ENCODE measurements at places on chromosomes 13 and 19.

GRCh38 chr19:29370276-29370675 lies 155.5 kb upstream of the VSTM2B start:
- no peak for DNase-seq

- no peak for DNase-seq
These were observed 24.4 kb downstream of the SLC25A15 start for GRCh38 chr13:40813667-40814454.

GRCh38 chr13:80881942-80882445 lies 541.1 kb upstream of the SPRY2 start:
- no peak for DNase-seq

- peak; percentile 39 for DNase-seq
These were observed 15.0 kb upstream of the SLC35E1 start for GRCh38 chr19:16586991-16587832.

DNA sequence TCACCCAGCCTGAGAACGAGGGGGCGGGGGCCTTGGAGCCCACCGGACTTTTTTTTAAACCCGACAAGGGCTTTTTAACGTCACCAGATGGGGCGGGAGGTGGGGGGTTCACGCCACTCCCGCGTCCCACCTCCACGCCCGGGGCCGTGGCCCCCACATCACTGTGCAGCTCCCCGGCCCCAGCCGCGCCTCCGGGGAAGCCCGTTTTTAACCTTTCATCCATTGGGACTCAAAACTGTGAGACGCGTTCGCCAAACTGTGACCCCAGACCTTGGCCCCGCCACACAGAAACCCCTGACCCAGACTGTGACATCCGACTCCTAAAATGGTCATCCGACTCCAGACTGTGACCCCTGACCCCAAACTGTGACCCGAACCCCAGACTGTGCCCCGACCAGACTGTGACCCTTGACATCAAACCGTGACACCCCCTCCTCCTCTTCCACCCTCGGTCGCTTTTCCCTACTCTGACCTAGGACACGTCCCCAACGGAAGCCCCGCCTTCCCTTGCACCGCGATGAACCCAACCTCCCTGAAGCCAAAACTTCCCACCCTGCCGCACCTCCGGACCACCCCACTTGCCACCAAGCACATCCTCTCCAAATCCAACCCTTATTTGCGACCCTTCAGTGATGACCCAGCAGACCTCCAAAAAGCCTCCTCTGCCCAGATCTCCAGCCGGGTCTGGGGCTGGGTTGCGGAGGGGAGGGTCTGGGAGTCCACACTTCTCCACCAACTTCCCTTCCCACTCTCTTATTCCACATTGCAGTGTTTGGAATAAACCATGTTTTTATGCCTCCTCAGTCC lies 1.5 kb upstream of the GRWD1 start:
- no peak for DNase-seq

DNA sequence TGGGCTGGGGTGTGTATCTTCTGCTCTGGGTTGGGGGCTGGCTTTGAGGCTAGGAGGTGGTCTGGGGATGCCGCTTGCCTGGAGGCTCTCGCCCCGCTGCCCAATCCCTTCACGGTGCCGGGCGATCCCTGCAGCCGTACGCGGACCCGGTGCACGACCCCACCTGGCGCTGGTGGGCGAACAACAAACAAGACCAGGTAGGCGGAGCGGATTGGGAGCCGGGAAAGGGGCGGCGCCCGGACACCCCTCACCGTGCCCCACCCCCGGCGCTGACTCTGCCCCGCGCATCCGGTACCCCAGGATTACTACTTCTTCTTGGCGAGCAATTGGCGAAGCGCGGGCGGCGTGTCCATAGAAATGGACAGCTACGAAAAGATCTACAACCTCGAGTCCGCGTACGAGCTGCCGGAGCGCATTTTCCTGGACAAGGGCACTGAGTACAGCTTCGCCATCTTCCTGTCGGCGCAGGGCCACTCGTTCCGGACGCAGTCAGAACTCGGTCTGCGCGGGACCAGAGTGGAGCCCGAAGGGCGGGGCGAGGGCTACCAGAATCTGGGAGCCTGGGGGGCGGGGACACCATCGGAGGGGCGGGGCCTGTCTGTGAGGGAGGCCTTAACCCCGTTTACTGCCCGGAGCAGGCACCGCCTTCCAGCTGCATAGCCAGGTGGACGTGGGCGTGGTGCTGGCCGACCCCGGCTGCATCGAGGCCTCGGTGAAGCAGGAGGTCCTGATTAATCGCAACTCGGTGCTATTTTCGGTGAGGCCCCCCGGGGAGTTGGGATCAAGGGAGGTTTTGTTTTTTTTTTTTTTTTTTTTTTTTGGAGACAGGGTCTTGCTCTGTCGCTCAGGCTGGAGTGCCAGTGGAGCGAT lies 12.1 kb upstream of the PSMD8 start:
- DNase-seq, result peak; percentile 64

DNA sequence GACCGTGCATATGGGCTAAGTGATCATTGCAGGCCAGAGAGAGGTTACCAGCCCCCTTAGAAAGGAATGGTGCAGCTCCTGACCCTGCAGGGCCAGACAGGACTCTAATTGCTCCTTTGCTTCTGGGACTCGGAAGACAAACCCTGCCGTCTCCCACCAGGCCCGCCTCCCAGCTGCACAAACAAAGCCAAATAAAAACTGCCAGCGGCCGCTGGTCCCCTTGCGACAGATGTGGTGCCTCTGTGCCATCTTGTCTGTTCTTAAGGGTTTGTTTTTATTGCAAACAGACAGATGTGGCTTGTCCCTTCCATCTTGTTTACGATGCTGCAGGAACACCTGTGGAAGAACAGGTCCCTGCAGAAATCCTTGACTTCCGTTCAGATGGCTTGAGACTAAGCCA lies 434.4 kb upstream of the TSHZ3 start:
- no peak for DNase-seq

GRCh38 chr13:74092711-74093110 lies 41.5 kb downstream of the KLF12 start:
- DNase-seq, result no peak

GRCh38 chr19:35545001-35545854 lies at the start of gene TMEM147:
Gene TMEM147, plus strand, starts transcription at chr19:35545626. Its CDS starts 114 bp downstream, at chr19:35545740.
- DNase-seq, result peak; percentile 81

GRCh38 chr13:30692113-30692512 lies 43.2 kb upstream of the ALOX5AP start:
- DNase-seq, result no peak

- peak; percentile 47 for DNase-seq
These were observed 1.0 kb downstream of the GPR108 start for GRCh38 chr19:6736169-6736916.

DNA sequence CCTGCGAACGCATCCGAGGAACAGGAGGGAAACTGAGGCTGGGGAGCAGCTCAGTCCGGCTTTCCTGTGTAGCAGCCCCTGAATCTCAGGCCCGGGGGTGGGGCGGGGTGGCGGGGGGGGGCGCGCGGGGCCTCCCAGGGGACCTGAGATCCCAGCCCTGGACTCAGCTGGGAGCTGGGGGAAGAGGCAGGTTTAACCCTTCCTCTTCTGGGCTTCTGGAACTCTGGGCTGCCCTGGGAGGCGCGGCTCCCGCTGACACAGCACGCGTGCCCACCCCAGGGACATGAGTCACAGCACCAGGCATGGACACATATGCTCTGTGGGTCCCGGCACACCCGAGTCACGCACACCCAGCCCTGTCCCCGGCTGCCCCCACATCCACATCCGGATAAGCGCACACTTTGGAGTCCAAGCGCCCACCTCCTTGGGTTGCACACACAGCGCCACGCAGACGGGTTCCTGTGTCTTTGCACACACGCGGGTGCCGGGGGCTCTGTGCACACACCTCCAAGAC lies 3.5 kb upstream of the CIRBP start:
- DNase-seq, result no peak

- peak; percentile 58 for DNase-seq
These were observed 12.1 kb downstream of the PIN1 start for GRCh38 chr19:9847087-9847671.

GRCh38 chr13:24074678-24075077 lies 85.8 kb upstream of the SPATA13 start:
- DNase-seq, result no peak

DNA sequence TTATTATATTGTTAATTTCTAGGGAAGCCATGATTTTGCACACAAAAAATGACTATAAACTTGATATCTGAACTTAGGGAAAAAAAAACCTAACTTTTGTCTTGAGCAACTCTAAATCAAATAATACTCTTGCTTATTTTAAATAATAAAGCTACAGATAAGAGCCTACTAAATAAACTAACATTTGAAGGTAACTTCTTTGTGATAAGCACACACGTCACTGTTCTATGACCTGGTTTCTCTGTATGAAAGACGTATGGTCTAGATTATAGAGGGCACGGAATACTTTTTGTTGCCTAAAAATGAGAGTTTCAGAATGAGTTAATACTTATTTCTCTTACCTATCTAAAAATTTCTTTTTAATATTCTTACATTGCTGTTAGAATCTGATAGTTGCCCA lies 603.2 kb downstream of the DCT start:
- DNase-seq, result no peak

- DNase-seq, result no peak
These were observed 531.7 kb downstream of the MYO16 start for GRCh38 chr13:109160887-109161669.

- DNase-seq, result no peak
These were observed 21.3 kb upstream of the VSTM2B start for GRCh38 chr19:29504454-29504853.

- DNase-seq, result no peak
These were observed 44.7 kb downstream of the COL4A2 start for GRCh38 chr13:110351636-110352420.

DNA sequence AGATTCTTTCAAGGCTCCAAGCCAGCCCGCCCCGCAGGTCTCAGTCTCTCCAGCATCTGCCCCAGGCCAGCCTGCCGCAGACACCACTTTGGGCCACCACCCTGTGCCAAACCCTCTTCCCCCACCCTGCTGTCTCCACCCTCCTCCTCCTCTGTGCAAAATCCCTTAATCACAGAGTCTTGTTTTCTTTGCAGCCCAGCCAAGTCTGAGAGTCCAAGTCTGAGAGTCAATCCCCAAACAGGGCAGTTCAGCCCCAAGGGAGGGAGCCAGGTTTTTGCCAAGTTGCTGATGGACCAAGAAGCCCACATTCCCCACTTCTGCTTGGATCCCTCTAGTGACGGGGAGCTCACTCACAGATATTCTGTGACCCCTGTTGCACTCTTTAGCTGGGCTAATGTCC lies 3.1 kb downstream of the ADAMTS10 start:
- no peak for DNase-seq

GRCh38 chr13:52793515-52794061 lies 54.0 kb upstream of the CNMD start:
- DNase-seq, result no peak

GRCh38 chr19:45771311-45771933 lies 2.4 kb upstream of the SIX5 start:
- DNase-seq, result no peak

DNA sequence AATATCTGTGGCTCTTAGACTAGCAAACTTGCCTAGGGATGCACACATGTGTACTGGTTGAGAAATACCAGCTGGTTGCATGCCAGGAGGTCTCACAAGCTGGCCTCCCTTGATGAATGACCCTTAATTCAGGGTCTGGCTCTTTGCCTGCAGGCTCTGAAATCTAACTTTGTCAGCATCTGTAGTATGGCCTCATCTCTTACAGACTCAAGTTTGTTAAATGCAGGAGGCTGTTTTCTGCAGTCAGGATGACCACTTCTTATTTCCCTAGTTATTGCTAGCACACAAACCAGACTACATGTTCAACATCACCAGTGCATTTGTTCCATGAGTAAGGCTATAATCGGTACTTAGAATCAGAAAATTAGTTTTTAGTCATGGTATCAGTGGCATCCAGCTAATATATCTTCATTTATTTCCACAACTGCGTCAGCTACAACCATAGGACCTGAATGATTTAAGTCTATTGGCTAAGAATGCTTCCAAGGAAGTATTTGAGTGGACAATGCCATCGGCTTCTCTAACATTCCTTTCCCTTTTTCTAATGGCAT lies 23.3 kb upstream of the POSTN start:
- DNase-seq, result no peak

DNA sequence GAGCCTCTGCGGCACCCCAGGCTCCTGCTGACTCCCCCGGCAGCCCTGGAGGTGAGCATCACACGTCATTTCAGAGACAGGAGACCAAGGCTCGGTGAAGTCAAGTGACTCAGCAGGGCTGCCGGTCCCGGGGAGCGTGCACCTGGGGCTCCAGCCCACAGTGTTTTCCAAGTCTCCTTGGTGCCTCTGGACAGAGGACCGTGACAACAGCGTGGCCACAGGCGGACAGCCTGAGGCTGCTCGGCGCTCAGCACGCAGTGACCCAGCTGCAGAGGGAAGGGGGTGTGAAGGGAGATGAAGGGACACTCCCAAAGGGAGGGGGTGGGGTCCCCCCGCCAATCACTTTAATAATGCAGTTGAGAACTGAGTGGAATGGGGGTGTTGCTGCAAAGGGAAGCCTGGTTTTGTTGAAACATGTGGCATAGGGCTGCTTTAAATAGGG lies 17.5 kb upstream of the ASPDH start:
- DNase-seq, result no peak

- no peak for DNase-seq
These were observed 36.6 kb downstream of the LHFPL6 start for GRCh38 chr13:39566216-39566869.

- no peak for DNase-seq
These were observed 54.0 kb downstream of the ZNF536 start for GRCh38 chr19:30425885-30426838.

DNA sequence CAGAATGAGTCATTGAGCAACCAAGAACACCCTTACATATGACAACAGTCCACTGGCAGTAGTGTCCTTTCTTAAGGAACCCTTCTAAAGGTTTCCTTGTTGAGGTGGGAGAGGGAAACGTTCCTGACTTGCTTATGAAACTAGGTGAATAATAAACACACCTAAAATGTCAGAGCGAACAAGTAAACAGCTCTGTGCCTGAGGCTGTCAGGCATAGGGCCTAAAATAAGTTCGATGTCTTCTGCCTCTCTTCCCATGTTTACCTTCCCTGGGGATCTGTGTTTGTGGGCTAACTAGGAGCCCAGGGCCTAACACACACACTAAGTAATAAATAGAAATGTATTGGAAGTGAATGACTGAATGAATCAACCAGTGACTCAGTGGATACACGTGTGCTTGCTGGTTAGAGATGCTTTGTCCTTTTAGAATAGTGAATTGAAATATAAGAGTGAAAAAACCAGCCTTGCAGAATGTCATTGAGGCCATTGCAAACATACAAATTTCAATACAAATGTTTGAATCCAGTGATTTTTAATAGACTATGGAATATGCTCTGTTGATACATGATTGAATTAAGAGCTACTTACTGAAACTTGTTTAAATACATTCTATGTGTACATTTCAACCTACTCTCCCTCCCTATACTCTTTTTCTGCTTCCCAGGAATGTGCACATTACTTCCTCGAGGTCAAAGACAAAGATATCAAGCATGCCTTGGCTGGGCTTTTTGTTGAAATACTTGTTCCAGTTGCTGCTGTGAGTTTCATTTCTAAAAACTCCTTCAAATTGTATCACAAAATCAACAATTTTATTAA lies 102.9 kb downstream of the FRY start:
- DNase-seq, result no peak

- DNase-seq, result no peak
These were observed 37.3 kb downstream of the IL12RB1 start for GRCh38 chr19:18049385-18049784.

GRCh38 chr19:8721334-8721733 lies at the start of gene OR2Z1:
Gene OR2Z1, plus strand, starts transcription at chr19:8721634. Its CDS starts 9,395 bp downstream, at chr19:8731029.
- DNase-seq, result no peak

All from stimulated activated CD8-positive, alpha-beta memory T cell treated with anti-CD3 and anti-CD28 coated beads, Interleukin-4, amount 100 ng/mL, for 24 hours (primary cell).